Breast epithelium (tissue), 4 donors: ENCODE measurements at places on chromosomes 12 and 14.

- DNase-seq, result no peak
- peak overlapping the region; percentile 73 for H3K4me3 ChIP-seq
- no peaks in the 10 kb centered on the region for H3K27me3 ChIP-seq
- peak overlapping the region; percentile 98 for H3K27ac ChIP-seq
- H3K4me1 ChIP-seq, result peaks cover 7% of the 10 kb centered on the region
- H3K36me3 ChIP-seq, result no peaks in the 10 kb centered on the region
Measured at GRCh38 chr12:110282956-110283817, 2.1 kb downstream of the ATP2A2 start.

GRCh38 chr12:71870416-71870815, 30.9 kb downstream of the TBC1D15 start:
- H3K27ac ChIP-seq, result no peak overlapping the region
- H3K27me3 ChIP-seq, result no peaks in the 10 kb centered on the region

GRCh38 chr12:33759279-33759678, 263.0 kb upstream of the ALG10 start:
- H3K27me3 ChIP-seq, result no peaks in the 10 kb centered on the region
- DNase-seq, result no peak

- no peak for DNase-seq
- H3K36me3 ChIP-seq, result no peaks in the 10 kb centered on the region
- no peaks in the 10 kb centered on the region for H3K4me1 ChIP-seq
- no peak overlapping the region for H3K27ac ChIP-seq
- no peak overlapping the region for H3K4me3 ChIP-seq
Measured at GRCh38 chr12:42742716-42743115, 153.2 kb upstream of the PRICKLE1 start.

DNA sequence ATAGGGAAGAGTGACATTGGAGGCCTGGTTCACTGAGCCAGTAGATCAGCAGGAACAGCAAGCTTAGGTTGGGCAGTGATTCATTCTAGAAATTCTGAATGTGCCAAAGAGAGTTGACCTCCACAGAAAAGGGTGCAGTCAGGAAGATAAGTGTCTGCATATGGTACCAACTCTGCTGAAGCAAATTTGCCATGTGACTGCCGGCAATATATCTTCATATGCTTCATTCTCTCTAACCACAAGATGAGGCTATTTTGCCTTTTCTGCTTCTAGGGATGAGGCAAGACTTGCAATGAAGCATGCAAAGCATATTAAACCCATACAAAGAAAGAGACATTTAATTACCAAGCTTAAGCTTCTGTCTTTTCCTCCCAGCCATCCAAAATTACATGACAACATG, 13.6 kb downstream of the CCDC198 start:
- no peak overlapping the region for H3K27ac ChIP-seq
- H3K36me3 ChIP-seq, result no peaks in the 10 kb centered on the region

GRCh38 chr14:99035712-99036610, 236.0 kb downstream of the BCL11B start:
- H3K4me1 ChIP-seq, result peaks cover 3% of the 10 kb centered on the region
- DNase-seq, result peak; percentile 70
- H3K36me3 ChIP-seq, result no peaks in the 10 kb centered on the region
- H3K27me3 ChIP-seq, result no peaks in the 10 kb centered on the region

DNA sequence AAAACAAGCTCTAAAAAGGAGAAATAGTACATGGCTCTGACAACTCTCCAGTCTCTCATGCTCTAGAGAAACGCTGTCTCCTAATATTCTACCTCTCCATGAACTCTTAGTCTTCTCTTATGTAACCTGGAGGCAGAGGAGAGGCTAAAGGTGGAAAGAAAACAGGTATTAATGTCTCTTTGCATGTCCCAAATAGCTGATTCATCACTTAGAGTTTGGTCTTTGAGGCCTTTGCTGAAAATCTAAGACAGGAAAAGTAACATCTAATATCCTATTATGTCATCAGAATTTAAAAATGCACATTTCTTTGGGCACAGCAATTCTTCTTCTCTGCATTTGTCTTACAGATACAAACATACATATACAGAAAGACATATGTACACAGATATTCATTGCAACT, 127.2 kb downstream of the DHRS2 start:
- H3K27me3 ChIP-seq, result no peaks in the 10 kb centered on the region
- H3K4me1 ChIP-seq, result no peaks in the 10 kb centered on the region
- no peak overlapping the region for H3K4me3 ChIP-seq
- no peak overlapping the region for H3K27ac ChIP-seq

DNA sequence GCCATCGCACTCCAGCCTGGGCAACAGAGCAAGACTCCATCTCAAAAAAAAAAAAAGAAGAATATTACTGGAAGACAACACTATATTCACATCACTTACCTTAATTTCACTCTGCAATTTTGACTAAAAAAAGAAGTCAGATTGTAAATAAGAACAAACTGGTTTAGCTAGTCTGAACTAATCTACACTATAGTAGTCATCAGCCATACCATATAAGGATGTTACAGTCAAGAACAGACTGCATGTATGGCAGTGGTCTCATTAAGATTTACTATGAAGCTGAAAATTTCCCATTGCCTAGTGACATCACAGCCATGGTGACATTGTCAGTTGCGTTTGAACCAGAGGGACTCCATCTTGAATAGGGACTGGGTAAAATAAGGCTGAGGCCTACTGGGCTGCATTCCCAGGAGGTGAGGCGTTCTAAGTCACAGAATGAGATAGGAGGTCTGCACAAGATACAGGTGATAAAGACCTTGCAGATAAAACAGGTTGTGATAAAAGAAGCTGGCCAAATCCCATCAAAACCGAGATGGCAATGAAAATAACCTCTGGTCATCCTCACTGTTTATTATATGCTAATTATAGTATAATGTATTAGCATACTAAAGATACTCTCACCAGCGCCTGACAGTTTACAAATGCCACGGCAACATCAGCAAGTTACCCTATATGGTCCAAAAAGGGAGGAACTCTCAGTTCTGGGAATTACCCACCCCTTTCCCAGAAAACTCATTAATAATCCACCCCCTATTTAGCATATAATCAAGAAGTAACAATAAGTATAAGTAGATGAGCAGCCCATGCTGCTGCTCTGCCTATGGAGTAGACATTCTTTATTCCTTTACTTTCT, 51.2 kb downstream of the OSBPL8 start:
- no peak overlapping the region for H3K4me3 ChIP-seq
- no peak for DNase-seq
- no peaks in the 10 kb centered on the region for H3K4me1 ChIP-seq

- no peak for DNase-seq
- H3K4me3 ChIP-seq, result no peak overlapping the region
- H3K27ac ChIP-seq, result no peak overlapping the region
- H3K27me3 ChIP-seq, result no peaks in the 10 kb centered on the region
- H3K36me3 ChIP-seq, result no peaks in the 10 kb centered on the region
Measured at GRCh38 chr12:76927170-76927784, 48.5 kb upstream of the CSRP2 start.

GRCh38 chr14:41087056-41087455, 519.6 kb upstream of the LRFN5 start:
- H3K4me3 ChIP-seq, result no peak overlapping the region
- H3K4me1 ChIP-seq, result no peaks in the 10 kb centered on the region
- no peaks in the 10 kb centered on the region for H3K27me3 ChIP-seq
- no peaks in the 10 kb centered on the region for H3K36me3 ChIP-seq
- no peak for DNase-seq

DNA sequence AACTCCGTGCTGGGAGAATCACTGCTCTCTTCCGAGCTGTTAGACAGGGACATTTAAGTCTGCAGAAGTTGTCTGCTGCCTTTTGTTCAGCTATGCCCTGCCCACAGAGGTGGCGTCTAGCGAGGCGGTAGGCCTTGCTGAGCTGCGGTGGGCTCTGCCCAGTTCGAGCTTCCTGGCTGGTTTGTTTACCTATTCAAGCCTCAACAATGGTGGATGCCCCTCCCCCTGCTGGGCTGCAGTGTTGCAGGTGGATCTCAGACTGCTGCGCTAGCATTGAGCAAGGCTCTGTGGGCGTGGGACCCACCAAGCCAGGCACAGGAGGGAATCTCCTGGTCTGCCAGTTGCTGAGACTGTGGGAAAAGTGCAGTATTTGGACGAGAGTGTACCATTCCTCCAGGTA, 43.7 kb downstream of the GPR137C start:
- no peaks in the 10 kb centered on the region for H3K4me1 ChIP-seq
- DNase-seq, result no peak
- H3K4me3 ChIP-seq, result no peak overlapping the region
- H3K27me3 ChIP-seq, result no peaks in the 10 kb centered on the region
- H3K27ac ChIP-seq, result no peak overlapping the region

DNA sequence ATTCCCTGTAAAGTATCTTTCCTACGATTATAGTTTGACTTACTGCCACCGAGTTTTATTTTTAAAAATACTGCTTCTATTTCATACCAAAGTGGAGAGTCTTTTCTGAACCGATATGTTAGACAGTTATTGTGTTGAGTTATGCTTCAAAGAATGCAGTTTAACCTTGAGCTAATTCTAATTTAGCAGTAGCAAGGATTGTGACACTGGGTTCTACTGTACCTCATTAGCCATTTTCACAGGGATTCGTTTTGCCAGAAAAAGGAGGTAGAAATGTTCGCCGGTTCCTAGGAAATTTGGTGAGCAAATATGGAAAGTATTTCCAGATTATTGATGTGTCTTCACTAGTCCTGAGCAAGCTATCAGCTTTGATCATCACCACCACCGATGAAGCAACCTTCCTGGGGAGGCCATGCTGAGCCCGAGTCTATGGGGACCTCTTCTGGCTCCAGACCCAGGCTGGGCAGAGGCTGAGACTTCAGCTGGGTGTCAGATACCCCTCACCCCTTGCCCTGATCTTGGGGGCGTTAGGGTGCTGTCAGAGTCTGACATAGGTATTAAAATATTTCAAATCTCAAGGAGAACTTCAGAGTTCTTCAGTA, 13.6 kb downstream of the GLRX5 start:
- H3K27me3 ChIP-seq, result no peaks in the 10 kb centered on the region
- no peak overlapping the region for H3K4me3 ChIP-seq
- no peak for DNase-seq
- peak overlapping the region; percentile 78 for H3K27ac ChIP-seq

DNA sequence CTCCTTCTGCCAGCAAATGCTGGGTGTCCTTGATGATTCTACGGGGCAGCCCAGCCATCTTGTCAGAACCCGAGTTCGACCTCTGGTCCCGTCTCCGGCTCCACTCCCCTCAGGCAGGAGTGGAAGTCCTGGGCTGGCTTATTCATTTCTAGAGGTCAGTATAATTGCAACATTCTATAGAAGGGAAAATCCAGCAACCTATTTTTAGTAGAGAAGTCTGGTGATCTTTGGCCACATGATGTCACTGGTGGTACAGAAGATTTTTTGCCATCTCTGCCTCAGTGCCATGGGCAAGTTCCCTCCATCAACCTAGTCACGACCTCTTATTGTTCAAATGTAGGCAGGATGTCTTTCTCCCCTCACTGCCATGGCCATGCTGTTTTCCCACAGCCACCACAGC, 22.4 kb downstream of the OR10G2 start:
- H3K36me3 ChIP-seq, result no peaks in the 10 kb centered on the region
- no peak overlapping the region for H3K4me3 ChIP-seq
- no peaks in the 10 kb centered on the region for H3K27me3 ChIP-seq
- H3K4me1 ChIP-seq, result no peaks in the 10 kb centered on the region
